ENCODE measurements at places on chromosomes 1 and 21.

DNA sequence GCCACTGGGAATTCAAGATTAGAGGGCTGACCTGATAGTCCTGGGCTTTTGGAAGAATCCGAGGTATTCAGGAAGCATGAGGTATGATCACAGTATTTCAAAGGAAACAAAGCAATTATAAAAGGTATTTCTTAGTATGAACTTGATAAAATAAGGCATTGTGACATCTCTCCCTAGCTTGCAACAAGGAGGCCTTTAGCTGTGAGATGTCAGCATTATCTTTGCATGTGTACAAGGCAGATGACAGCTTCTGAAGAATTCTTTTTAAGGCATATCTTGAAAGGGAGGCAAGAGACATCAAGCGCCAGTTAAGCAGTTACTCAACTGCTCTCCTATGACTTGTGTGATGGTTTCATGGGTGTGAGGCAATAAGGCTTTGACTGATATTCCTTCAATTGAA is 1123.7 kb downstream of the PLA2G4A start:
- no peak for DNase-seq

GRCh38 chr1:178122283-178122682 is 28.4 kb downstream of the RASAL2 start:
- no peak for DNase-seq

GRCh38 chr1:48969971-48970370 is 193.3 kb upstream of the BEND5 start:
- no peak for DNase-seq

DNA sequence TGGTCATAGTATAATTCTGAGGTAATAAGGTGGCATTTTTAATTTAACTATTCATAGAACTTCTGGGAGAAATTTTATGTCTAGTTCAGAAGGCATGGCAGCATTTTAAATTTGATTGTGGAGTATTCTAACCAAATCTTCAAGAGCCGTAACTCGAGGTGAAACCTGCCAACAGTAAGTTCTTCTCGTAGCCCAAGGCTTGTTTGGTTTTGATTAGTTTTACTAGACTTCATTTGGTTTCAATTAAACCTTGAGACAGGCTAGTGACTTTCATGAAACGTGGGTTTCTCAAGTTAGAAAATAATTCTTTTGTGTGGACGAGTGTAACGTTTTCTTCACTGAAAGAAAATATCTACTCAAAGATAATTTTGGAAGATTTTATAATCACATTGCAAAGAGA is 395.5 kb downstream of the USP25 start:
- no peak for DNase-seq

- DNase-seq: no peak
These were observed 31.7 kb downstream of the MEGF6 start for GRCh38 chr1:3579626-3580025.

DNA sequence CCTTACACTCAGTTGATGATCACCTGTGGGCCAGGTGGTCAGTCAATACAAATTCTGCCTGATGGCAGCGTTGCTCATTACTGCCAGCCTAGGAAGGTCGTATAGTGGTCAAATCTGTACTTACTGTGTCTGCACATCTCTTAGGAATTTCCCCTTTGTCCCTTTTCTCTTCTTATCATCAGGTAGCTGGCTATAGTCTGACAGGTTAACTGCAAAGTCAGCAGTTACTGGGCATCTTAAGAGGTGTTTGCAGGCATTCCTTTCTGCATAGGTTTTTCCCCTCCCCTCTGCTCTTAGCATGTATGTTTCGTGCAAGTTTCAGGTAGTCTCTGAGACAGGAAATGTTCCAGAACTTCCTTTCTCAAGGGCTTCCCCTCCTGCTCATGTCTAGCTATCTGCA is 298.7 kb downstream of the LRRIQ3 start:
- DNase-seq: no peak

Measured in stimulated activated CD8-positive, alpha-beta memory T cell treated with anti-CD3 and anti-CD28 coated beads, Interleukin-7, amount 100 ng/mL, for 4 hours (primary cell).